AG10803 (cell line): ENCODE measurements at places on chromosomes 3 and 15.

DNA sequence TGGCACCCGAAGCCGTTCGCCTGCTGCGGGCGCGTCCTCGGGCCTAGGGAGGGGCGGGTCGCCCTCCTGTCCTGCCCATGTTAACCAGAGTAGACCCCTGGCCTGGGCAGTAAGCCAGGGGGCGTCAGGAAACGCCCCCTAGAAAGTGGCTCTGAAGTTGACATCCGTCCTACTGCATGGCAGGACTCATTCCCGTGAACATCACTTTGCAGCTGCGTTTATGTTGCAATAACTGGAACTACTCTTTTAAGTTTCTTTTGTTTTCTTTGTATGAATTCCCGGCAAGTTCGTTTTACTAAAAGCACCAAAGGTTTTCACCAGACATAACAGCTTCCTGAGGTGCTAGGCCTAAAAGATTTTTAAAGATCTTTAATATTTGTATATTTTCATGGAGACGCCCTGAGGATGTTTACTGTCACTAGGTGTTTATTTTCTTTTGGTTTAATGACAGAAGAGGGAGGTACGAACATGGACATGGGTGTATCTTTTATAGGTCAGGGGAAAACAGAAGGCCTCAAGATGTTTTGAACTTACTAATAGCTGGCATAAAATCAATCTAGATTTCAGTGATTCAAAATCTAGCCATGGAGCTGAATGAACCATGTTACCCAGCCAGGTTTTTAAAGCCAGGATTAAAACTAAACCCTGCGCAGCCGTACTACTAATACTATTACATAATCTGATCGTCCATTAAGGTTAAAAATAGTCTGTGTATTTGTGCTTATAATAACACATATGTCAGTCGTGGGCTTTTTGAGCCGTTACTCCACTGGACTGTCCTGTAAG is 1.0 kb downstream of the C15orf61 start:
- DNase-seq, result peak; percentile 78

GRCh38 chr15:78702609-78703333 is 61.8 kb upstream of the CHRNB4 start:
- DNase-seq, result no peak

DNA sequence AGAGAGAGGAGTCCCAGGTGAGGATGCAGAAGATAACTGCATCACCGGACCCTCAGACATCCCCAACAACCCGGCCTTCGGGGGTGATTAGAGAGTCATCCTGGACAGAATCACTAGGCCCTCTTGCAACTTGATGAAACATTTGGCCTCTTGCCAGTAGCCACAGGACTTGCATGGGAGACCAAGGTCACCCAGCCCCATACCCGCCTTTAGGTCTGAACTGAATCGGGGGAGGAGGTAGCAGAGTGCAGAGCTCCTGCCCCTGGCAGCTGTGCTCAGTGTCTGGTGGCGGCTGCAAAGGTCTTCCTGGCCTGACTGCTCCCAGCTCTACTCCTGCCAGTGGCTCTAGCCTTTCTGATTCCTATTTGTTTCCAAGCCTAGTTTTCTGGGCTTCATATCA is 12.4 kb downstream of the PIF1 start:
- peak; percentile 44 for DNase-seq

DNA sequence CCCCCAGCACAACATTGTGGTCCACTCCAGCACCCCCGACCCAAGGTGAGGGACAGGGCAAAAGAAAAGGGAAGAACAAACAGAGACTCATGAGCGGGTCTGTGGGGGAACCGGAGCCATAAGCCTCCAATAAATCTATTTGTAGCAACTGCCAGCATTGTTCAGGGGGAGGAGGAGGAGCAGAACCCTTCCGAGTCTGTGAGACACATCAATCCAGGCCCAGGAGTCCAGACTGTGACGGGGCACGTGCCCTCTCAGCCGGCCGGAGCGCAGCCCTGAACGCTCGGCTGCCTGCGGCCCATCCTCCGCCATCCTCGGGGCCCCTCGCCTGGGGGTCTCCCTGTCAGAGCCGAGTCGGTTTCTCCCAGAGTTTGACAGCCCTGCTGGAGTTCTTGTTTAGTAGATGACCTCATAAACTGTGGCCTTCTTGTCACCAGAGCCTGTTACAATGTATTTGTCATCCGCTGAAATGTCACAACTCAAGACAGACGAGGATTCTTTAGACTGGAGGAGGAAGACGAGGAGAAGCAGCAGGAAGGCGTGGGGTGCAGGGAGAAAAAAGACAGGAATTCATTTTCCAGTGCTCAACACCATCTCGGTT is 47.9 kb downstream of the TLE3 start:
- DNase-seq, result no peak

- no peak for DNase-seq
Measured at GRCh38 chr15:51191766-51192165, 97.1 kb upstream of the TNFAIP8L3 start.
